ENCODE measurements at places on chromosomes 12 and 14.

- DNase-seq: peak; percentile 11
Measured at GRCh38 chr14:68312884-68313610, 479.8 kb downstream of the ZFP36L1 start.

GRCh38 chr14:30330445-30330844 lies 228.5 kb upstream of the G2E3 start:
- DNase-seq: no peak

DNA sequence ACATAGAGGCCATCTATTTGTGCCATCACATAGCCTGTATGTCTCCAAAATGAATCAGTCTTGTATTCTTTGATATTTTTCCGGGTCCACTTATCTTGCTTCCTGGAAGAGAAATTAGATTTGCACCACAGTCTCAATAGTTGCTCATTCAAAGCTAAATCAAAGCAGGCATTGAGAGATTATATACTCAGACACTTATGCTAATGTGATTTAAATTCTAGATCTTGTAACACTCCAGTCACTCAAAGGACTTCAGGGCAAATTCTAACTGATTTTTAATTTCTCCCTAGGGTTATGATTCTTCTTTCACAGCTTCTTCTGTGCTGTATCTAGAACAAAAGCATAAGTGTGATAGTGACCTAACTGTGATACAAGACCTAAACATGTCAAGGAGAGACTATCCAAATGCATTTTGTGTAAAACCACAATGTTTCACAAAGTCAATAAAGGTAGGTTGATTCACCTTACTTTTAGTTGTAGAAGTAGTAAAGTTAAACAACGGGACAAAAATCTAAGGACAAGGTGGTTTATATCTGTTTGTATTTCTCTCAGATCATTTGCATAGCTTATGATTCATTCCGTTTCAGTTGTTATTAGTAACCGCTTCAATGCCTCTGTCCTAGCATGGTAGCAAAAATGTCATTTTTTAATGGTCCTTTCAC lies 26.8 kb downstream of the PLBD1 start:
- no peak for DNase-seq

DNA sequence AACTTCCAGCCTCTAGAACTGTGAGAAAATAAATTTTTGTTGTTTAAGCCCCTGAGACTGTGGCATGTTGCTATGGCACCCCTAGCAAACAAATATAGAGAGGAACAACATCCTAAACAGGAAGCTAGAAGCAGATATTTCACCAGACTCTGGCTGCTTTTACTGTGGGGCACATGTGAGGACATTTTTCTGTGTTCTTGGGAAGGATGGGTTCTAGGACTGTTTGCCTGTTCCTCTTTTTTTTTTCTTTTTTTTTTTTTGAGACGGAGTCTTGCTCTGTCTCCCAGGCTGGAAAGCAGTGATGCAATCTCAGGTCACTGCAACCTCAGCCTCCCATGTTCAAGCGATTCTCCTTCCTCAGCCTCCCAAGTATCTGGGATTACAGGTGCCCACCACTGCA lies 4.2 kb upstream of the HRK start:
- DNase-seq: no peak

- DNase-seq: peak; percentile 6
Measured at GRCh38 chr12:39145175-39145999, 240.0 kb upstream of the CPNE8 start.

DNA sequence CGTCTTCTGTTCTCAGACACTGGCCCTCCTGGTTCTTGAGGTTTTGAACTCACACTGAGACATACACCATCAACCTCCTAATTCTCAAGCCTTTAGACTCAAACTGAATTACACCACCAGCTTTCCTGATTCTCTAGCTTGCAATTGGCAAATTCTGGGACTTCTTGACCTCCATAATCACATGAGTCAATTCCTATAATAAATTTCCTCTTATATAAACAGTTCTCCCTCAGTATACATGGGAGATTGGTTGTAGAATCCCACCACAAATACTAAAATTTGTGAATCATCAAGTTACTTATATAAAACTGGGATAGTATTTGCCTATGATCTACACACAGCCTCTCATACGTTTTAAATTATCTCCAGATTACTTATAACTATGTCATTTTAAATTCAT lies 162.2 kb downstream of the DIO2 start:
- no peak for DNase-seq

GRCh38 chr14:92998946-92999345 lies 76.0 kb downstream of the CHGA start:
- no peak for DNase-seq

DNA sequence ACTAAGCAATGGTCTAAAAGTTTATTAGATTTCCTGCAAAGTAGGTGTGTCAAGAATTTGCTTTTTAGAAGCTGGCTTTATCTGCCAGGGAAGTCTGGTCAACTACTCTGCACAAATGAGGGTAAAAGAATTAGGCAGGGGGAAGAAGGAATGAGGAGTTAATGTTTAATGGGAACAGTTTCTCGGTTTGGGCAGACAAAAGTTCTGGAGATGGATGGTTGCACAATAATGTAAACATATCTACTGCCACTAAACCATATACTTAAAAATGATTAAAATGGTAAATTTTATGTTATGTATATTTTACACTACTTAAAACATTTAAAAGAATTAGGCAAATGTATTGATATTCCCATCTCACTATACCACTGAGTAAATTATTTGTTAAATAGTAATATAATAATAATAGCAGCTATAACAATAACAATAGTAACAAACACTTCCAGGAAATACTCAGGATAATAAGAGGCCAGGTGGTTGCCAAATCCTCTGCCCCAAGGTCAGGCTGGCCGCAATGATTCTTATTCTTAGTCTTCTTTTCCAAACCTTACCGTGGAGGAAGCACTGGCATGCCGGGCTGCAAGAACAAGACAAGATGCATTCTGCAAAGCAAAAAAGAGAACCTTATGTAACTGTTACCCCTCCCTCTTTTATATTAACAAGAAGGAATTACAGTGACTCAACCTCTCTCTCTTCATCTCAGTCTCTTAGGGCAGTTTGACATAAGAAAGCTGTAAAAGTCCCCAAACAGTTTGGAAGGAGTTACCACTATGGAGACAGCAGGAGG lies 13.9 kb downstream of the CS start:
- no peak for DNase-seq

DNA sequence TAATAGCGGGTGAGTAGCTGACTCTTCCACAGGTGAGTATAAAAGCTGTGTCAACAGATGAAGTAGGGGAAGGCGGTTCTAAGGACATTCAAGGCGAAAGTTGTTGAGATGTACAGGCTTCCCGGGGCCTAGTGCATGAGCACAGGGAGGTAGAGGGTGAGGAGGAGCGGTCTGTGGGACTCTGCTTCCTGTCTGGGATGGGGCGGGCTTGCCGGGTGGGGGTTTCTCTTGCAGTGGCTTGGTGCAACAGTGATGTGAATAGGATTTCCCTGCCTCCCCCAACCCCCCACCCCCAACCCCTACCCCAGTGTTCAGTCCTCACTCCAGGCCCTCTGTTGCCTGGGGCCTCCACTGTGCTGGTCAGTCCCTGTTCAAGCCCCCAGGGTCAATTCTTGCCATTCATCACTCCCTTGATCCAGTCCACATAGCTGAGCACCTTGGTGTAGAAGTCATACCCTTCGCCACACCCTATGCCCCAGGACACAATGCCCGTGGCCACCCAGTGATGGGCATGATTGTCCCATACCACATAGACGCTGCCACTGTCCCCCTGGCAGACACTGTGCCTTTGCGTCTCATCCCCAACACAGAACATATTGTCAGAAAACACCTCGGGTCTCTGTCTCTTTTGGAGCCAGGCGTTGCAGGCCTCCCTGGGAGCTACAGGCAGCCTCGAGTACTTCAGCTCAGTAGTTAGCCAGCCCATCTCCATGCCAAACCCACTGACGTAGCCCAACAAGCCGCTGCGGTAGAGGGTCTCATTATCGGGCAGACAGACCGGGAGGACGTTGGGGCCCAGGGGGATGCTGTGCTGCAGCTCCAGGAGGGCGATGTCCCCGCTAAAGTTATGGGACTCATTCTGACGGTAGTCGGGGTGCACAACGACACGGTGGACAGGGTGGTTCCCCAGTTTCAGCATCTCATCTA lies 4.0 kb upstream of the C1R start:
- no peak for DNase-seq

DNA sequence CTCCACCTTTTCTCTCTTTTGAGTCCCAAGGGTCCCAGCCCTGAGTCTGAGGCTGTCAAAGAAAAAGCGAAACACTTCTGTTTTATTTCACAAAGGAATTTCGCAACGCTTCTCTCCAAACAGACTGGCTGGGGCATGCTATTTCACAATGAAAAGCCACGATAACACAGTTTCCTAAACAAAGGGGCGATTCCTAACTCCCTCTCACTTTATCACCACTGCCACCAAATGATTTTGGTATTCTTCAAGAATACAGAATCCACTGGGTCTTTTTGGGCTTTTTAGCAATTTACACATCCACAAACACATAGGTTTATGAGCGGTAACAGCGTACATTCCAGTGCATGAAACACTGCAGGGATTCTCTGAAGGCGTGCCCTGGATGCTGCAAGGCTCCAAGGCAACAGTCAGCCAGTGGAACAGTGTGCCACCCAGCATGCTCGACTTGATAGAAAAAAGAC lies 161.2 kb downstream of the DAD1 start:
- no peak for DNase-seq

All from activated T-cell treated with anti-CD3 and anti-CD28 coated beads for 24 hours (primary cell).